ENCODE measurements at places on chromosomes 5 and 9.

- no peak for DNase-seq
These were observed 46.5 kb downstream of the P4HA2 start for GRCh38 chr5:132181011-132181629.

- DNase-seq = no peak
These were observed 215.1 kb upstream of the MVB12B start for GRCh38 chr9:126111556-126111955.

DNA sequence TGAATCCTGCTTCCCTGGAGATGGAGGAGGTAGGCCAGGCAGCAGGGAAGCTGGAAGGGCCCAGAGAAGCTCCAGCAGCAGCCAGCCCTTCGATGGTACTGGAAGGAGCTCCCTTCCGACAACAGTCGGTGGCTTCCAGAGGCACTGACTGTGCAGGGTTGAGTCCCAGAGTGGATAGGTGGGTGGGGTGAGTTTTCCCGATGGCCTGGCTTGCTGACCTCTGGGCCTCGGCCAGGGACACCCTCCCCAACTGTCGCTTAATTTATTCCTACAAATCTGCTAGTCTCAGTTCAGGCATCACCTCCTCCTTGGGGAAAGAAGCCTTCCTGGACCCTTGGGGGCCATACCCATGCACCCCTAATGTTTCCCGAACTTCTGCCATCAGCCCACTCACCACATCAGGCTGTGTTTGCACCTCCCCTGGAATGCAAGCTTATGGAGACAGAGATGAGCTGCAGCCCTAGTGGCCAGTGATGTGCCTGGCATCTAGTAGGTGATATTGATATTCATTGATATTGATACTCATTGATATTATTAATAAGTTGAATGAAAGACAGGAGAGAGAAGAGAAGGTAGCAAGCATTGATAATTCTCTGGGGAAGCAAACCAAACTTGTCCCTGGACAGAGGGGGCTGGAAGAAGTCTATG lies 104.6 kb upstream of the BOD1 start:
- DNase-seq = no peak

GRCh38 chr9:96522366-96522765 lies 72.4 kb downstream of the HABP4 start:
- DNase-seq = no peak

GRCh38 chr9:125983681-125984080 lies 236.5 kb downstream of the PBX3 start:
- DNase-seq = no peak

GRCh38 chr9:100714372-100715099 lies 136.7 kb downstream of the CAVIN4 start:
- DNase-seq = peak; percentile 15

DNA sequence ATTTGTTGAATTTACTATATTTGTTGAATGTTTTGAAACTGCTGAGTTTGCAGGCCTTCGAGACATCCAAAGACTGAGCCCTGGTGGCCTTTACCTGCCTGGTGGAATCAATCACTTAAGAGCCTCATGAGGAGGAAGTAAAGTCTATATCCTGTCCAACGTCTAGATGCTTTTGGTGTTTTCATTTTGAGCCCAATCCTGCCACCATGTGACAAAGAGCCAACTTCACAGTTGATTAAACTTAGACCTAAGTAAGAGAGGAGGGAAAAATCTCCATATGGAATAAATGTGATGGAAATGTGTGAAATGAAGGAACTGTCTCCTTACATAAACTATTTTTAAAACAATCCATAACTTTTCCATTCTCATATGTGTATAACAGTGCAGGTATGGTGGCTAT lies 220.1 kb downstream of the PRR16 start:
- DNase-seq = no peak

DNA sequence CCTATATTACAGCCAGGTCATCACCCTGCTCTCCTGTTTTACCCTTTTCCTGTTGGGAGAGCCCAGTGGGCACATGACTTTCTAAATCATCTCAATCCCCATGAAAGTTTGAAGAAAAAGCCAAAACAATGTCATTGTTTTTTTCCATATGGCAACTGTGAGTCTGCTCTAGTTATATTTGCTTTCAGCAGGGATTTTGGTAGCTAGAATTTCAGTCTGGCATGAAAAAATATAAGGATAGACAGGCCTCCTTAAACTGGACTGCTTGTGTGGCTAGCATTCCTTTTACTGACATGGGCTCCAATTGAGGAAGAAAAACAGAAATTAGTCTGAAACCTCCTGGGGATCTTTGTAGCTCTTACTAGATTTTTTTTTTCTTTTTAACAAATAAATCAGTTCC lies 25.6 kb downstream of the MOCS2 start:
- no peak for DNase-seq

DNA sequence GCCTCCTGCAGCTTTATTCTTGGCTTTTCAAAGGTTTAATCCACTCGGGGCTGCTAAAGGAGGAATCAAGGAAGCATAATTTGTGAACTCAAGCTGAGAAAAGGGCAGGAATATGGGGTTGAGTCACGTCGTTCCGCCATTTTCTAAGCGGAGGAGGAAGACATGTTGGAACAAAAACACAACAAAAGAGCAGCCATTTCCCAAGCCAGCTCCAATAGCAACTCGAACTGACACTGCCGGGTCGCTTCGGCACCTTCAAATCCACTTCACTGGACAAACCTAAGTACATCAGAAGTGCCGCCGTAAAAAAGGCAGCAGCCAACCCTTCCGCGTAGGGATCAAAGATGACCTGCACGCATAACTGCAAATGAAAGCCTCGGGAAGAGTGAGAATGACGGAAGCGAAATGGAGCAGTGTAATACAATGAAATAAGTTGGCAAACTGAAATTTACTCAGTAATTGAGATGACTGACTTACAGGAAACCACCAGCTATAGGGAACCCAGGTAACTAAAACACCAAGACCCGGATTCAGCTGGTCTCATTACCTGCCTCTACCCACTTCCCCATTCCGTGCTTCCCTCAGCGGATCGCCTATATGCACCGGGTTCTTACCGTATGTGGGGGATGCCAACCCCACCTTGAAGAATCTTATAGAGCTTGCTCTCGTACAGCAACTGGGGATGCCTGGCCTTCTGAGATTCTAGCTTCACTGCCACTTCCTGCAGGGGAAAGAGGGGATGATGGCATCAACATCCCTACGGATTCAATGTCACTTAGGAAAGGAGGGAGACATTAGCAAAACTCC lies 1.6 kb downstream of the CSNK1A1 start:
- DNase-seq = no peak

GRCh38 chr5:56145106-56145505 lies 88.0 kb downstream of the ANKRD55 start:
- DNase-seq = peak; percentile 58

GRCh38 chr5:151388960-151389359 lies 41.6 kb upstream of the SLC36A2 start:
- no peak for DNase-seq

GRCh38 chr9:117826837-117827236 lies 122.6 kb downstream of the TLR4 start:
- DNase-seq = no peak

DNA sequence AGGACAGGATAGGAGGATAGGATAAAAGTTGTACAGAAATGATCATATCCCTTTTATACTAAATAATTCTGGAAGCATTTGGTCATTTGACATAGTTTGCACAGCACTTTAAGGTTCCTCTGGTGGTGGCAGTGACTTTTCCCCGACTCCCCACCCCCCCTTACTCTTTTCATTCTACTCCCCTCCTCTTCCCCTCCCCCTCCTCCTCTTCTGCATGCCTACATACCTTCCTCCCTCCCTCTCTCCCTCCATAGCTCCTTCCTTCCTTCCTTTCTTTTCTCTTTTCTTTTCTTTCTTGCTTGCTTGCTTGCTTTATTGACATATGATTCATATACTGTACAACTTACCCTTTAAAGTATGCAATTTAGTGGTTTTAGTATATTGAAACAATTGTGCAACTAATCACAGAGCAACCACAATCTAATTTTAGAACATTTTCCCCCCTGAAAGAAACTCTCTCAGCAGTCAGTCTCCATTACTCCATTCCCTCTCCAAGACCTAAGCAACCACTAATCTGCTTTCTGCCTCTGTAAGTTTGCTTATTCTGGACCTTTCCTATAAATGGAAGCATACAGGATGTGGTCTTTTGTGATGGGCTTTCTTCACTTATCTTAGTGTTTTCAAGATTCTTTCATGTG lies 159.0 kb downstream of the HACD4 start:
- no peak for DNase-seq

DNA sequence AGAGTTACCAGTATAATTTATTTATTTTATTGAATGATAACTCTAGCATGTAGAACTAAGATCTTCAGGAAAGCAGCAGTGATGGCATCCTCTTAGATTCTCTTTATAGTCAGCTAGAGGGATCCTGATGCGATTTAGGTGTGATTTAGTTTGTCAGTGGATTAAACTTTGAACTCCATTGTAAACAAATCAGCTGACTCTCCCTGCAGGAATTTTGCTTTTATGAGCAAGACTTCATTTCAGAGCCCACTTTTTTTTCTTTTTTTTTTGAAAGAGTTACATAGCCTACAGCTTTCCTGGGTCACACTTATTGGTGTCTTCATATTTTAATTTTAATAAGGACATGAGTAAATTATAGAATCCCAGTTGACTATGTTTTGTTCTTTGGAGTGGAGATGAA lies 93.8 kb upstream of the SEMA6A start:
- DNase-seq = no peak

DNA sequence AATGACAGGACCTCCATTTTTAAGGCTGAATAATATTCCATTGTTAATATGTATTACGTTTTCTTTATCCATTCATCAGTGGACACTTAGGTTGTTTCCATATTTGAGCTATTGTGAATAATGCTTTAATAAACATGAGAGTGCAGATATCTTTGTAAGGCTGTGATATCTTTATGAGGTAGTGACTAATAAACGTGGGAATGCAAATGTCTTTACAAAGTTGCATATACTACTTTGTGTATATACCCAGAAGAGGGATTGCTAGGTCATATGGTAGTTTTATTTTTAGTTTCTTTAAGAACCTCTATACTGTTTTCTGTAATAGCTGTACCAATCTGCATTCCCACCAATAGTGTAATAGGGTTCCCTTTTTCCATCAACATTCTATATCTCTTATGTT lies 148.7 kb downstream of the FOCAD start:
- no peak for DNase-seq

GRCh38 chr5:17992291-17992690 lies 358.0 kb downstream of the TAF11L14 start:
- no peak for DNase-seq

DNA sequence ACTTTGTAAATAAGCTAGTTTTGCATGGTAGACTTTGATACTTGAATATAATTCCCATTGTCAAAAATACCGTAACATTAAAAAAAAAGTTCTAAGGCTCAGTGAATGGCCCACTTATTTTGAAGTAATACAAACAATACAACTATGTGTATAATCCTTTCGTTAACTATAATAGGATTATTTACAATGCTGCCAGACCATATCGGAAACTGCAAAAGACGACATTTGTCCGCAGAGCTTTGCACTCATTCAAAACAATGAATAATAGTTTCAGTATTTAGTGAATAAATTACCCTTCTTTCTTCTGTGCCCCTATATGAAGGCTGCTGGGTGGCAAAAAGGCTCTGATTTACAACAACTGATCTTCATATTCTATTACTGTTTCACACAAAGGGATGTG lies 121.8 kb downstream of the DROSHA start:
- DNase-seq = no peak

- DNase-seq = no peak
These were observed 438.3 kb downstream of the DIRAS2 start for GRCh38 chr9:90204128-90204831.

DNA sequence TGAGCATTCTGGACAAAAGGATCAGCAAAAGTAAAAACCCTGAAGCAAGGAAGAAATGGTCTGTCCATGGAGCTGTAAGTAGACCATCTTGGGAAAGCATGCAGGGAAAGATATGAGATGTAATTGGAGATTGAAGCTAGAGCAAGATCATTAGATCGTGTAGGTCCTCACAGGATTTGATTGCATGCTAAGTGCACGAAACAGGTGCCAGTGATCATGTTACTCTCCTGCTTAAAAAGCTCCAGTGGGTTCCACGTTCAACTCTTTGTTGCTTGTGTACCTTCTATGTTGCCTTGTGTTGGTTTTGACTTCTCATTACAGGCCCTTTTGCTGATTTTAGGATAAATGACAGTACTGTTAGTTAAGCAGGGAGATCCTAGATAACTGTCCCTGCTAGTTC lies 442.0 kb downstream of the DMRT2 start:
- no peak for DNase-seq

GRCh38 chr5:82365744-82366228 lies 87.6 kb upstream of the RPS23 start:
- DNase-seq = peak; percentile 66

DNA sequence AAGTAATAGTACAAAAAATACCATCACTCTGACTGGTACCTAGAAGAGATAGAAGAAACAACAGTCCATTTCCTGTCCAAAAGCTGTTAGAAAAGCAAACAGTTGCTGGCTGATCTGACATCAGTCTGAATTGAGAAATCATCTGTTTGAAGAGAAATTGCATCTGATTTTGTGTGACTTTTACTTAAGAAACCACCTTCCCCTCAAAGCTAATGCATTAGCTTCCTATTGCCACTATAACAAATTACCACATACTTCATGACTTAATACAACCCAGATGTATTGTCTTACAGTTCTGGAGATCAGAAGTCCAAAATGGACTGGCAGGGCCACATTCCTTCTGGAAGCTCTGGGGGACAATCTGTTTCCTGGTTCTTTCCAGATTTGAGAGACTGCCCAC lies 385.9 kb upstream of the TLE4 start:
- DNase-seq = no peak

DNA sequence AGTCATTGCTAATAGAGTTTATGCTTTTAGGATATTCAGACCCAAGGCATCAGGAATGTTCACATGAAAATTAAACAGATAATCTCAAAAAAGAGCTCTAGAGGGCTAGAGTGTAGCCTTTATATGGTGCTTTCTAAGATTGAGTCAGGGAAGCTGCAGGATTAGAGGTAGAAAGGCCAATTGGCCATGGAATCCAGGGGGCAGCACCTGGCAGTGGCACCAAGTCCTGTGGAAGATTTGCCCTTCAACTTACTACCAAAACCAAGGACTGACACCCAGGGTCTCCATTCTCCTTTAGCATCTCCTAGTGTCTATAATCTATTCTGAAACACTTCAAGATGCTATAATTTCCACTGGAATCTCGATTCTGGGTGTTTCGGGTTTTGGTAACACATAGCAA lies 112.4 kb downstream of the ACER2 start:
- no peak for DNase-seq

DNA sequence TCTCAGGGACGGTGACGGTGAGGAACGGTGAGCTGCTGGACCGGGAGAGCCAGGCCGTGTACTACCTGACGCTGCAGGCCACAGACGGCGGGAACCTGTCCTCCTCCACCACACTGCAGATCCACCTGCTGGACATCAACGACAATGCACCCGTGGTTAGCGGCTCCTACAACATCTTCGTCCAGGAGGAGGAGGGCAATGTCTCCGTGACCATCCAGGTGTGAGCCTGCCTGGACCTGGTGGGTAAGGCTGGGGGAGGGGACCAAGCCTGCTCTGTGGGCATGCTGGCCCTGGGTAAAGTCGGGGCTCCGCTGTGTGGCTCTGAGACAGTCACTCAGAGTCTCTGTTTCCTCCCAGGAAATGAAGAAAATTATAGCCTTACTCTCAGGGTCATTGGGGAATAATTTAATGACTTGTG lies 29.3 kb downstream of the CDHR2 start:
- DNase-seq = no peak
